ENCODE measurements at places on chromosomes 11 and 22.

GRCh38 chr11:26144911-26145310, 187.0 kb upstream of the ANO3 start:
- DNase-seq, result no peak

DNA sequence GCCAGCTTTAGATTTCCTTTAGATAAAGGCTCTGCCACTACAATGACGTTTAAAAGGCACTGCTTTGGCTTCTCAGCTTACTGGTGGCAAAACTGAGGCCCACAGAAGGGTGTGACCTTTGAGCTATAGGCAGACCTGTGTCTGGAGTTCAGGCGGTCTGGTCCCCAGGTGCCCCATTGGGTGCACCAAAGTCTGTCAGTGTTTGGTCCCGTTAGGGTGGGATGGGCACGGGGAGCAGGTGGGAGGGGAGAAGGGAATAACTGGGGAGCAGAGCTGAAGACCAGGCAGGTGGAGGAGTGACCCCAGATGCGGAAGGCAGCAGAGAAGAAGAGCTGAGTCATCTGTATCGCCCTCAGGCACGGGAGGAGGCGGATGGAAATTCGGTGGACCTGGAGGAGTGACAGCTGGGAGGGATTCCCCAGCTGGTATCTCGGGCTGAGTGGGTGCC, 45.3 kb upstream of the GCAT start:
- no peak for DNase-seq

GRCh38 chr22:35274154-35274871, 17.0 kb downstream of the HMGXB4 start:
- DNase-seq, result no peak

DNA sequence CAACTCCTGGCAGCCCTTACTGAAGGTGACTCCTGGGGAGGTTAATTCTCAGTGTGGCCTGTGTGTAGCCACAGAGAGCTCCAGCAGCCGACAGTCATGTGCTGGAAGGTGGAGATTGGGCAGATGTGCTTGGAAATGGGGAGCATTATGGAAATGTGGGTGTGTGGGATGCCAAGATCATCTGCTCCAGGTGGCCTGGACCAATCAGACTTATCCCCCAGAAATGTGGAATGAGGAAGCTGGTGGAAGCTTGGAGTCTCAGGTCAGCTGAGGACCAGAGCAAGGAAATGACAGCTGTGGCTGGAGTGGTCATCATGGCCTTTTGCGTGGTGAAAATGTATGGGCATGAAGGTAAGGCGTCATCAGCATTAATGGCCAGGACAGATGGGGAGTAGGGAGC, 234.0 kb downstream of the MIAT start:
- no peak for DNase-seq

Measured in activated CD4-positive, alpha-beta T cell treated with anti-CD3 and anti-CD28 coated beads, Interleukin-2, amount 10 ng/mL, durations not matched to agents 24 days and 14 days (primary cell).